ENCODE measurements at places on chromosomes 6 and 20. TPM values are rescaled to one million over a fixed set of nuclear protein-coding genes. Genes with fewer than 3 reads are reported as not detected.

The MAK gene
- 0.29 TPM for total RNA-seq

GRCh38 chr6:41744236-41744787, 2.9 kb downstream of the PGC start:
- DNase-seq: no peak

GRCh38 chr20:10665027-10665561, 8.7 kb downstream of the JAG1 start:
- no peak for DNase-seq

The CCN2 gene
- 65.3 TPM for total RNA-seq

- DNase-seq: no peak
Observed at GRCh38 chr6:6788394-6789032, 200.0 kb downstream of the LY86 start.

DNA sequence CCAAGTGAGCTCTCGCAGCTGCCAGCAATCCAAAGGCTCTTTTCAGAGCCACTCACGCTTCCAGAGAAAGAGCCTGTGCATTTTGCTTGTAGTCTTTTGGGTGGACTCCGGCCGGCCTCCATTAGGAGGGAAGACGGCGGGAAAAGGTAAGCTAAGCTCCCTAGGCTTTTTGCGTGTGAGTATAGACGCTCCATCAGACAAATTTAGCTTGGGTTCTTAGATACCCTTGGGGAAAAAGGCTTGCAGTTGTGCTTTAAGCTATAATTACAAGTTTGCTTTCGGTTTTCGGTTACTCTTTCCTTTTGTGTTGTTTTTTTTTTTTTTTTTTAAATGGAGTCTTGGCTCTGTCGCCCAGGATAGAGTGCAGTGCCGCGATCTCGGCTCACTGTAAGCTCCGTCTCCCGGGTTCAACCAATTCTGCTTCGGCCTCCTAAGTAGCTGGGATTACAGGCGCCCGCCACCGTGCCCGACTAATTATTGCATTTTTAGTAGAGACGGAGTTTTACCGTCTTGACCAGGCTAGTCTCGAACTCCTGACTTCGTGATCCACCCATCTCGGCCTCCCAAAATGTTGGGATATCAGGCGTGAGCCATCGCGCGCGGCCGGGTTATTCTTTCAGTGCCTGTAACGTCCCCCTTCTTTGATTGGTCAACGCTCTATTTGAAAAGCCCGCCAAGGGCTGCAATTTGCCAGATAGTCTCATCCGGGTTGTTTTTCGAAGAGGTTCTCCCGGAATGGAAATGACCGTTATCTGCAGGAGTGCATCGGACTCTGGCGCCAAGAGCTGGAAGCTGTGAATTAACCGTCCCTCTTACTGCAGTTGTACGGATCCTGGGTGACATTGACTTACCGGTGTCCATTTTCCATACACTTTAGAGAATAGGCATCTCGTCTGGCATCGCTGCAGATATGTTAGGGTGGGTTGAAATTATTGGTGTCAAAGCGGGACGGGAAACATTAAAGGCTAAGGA, 18.1 kb downstream of the OR2B2 start:
- DNase-seq: peak; percentile 93

DNA sequence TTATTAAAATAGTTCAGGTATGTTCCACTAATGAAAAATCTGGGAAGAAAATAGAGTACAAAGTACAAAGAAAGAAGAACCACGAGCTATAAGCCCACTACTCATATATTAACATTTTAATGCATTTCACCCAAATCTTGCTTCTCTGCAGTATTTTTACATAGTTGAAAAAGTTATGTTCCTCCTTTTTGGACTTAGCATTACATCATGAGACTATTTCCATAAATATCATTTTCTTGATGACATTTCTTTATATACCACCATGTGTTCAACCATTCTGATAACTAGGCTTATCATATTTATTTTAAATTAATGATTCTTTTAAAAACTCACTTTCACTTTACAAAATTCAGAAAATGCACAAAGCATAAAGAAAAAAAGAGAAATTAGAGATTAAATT, 3.0 kb downstream of the IPCEF1 start:
- DNase-seq: no peak

DNA sequence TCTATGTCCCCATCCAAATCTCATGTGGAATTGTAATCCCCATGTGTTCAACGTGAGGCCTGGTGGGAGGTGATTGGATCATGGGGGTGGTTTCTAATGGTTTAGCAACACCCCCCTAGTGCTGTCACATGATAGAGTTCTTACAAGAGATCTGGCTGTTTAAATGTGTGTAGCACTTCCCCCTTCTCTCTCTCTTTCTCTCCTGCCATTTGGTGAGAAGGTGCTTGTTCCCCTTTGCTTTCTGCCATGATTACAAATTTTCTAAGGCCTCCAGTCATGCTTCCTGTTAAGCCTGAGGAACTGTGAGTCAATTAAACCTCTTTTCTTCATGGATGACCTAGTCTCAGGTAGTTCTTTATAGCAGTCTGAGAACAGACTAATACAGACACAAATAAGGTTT, 165.4 kb downstream of the OGFRL1 start:
- no peak for DNase-seq

- DNase-seq: no peak
Observed at GRCh38 chr6:78844899-78845298, 22.5 kb upstream of the IRAK1BP1 start.

GRCh38 chr6:163897030-163897429, 482.5 kb downstream of the QKI start:
- no peak for DNase-seq

GRCh38 chr6:79152269-79152737, 74.2 kb upstream of the PHIP start:
- DNase-seq: no peak

DNA sequence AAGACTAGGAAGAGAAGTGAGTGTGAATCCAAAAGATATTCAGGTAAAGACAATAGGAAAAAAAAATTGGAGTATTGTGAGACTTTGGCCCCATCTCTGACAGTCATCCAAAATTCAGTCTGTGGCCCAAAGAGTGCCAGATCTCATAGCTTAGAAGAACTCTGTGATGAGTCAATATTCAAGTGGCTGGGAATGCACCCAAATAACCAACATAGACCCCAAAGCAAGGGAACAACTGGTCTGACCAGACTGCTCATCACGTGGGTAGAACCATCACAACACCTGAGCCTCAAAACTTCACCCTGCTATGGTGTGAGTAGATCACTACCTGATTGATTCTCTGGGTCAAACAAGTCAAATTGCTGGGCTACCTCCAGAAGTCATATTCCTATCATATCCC, 51.1 kb upstream of the TRDN start:
- DNase-seq: no peak

DNA sequence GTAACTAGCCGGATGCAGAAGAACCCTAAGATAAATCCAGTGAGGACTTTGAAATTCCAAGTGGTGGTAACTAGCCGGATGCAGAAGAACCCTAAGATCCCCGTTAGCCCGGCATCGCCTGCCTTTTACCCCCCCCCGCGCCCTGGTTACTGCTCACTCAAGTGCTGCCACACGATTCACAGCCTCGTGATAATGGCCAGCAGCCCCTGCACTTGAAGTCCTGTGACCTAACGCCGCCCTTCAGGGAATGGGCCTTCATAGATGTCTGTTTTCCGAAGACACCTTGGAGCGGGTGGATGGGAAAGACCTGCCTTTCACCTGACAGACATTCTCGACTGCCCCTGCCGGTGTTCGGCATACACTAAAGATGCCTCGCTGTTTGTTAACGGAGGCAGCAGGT, 127.9 kb downstream of the HUS1B start:
- no peak for DNase-seq

The SNTA1 gene
- total RNA-seq: 180 TPM

The HLA-DMB gene
- total RNA-seq: 10.8 TPM

GRCh38 chr6:14827354-14827753, 418.5 kb upstream of the JARID2 start:
- no peak for DNase-seq

The RFX6 gene
- total RNA-seq: not detected

The MAP3K5 gene
- total RNA-seq: 7.1 TPM

GRCh38 chr6:131549811-131550210, 23.2 kb upstream of the ARG1 start:
- DNase-seq: no peak

- no peak for DNase-seq
Observed at GRCh38 chr6:144678844-144679243, 393.7 kb downstream of the UTRN start.

DNA sequence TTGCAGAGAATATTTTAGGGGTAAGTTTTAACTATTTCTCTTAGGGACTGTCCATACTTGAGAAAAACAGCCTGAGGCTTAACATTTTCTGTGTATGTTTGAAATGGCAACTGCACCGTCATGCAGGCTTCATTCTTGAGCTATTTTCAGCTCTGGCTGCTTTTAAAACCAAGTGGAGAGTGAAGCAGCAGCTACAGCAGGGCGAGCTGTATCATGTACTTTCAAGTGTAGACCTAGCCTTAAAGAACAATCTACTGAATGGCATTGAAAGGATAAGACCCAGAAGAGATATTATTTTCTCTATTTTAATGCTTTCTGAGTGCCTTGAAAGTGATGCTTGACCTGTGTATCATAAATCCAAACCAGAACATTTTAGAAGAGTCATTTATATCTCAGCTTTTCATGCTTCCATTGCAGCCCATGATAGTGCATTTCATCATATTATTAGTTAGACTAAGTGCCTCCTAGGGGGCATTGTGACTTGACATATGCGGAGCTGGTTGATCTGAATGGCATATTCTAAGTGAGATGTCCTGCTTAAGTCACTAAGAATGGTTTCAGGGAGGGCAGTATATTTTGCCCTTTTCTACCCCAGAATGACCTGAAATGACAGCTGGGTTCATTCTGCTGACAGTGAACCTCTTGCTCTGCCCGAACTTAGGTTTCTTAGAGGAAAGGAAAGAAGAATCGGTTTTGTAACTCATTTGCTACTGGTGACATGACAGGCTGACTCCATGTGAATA, 85.3 kb downstream of the NKAIN2 start:
- no peak for DNase-seq

DNA sequence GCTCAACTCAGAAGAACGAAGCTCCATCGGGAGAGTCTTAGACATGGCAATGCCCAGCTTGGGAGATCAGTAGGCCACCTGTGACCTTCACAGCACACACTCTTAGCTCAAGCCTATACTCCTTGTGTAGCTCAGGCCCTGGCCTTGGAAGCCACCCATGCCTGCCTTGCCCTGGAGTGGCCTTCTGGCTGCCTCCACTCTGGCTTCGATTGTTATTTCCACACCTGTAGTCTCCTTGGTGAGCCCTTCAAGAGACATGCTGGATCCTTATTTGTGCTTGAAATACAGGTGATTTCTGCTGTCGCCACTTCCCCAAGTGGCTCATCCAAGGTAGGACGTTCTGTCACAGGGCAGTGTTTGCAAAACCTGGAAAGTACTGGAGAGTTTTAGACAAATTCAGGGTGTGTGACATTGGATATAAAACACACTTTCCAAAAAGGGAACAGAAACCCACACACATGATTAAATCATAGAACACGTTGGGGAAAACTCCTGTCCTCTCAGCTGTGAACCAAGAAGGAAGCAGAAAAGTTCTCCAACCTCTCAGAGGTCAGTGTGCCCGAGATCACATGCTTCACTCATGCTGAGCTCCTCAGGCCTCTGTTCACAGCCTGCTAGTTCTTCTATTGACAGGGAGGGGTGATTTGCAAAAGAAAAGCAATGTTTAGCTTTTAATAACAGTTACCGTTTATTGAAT, 391.8 kb downstream of the CDC5L start:
- DNase-seq: no peak

DNA sequence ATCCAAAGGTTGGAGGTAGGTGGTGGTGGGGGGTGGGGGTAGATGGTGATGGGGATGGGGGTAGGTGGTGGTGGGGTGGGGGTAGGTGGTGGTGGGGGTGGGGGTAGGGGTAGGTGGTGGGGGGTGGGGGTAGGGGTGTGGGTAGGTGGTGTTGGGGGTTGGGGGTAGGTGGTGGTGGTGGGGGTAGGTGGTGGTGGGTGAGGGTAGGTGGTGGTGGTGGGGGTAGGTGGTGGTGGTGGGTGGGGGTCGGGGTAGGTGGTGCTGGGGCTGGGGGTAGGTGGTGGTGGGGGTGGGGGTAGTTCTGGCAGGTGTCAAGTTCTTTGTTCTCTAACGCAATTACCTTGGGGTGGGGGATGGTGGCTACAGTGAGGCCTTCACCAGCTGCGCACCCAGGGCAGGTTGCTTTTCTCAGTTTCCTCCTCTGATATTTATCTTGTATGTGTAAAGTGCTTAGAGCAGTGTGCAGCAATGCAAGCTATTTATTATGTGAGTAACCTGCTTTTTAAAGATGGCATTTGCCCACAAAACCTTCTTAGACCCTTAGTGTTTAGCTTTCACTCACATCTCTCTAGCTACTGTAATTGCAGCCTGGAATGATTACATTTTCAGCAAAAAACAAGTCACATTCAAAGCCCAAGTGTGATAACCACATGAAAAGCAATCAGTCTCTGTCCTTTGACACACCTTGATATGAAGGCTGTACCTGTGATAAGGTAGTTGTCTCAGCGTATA, 8.2 kb upstream of the CCDC167 start:
- DNase-seq: no peak

The CLDN20 gene
- not detected for total RNA-seq

The NOTCH4 gene
- total RNA-seq: 18.1 TPM

GRCh38 chr6:71900642-71901041, 14.3 kb downstream of the RIMS1 start:
- DNase-seq: no peak

DNA sequence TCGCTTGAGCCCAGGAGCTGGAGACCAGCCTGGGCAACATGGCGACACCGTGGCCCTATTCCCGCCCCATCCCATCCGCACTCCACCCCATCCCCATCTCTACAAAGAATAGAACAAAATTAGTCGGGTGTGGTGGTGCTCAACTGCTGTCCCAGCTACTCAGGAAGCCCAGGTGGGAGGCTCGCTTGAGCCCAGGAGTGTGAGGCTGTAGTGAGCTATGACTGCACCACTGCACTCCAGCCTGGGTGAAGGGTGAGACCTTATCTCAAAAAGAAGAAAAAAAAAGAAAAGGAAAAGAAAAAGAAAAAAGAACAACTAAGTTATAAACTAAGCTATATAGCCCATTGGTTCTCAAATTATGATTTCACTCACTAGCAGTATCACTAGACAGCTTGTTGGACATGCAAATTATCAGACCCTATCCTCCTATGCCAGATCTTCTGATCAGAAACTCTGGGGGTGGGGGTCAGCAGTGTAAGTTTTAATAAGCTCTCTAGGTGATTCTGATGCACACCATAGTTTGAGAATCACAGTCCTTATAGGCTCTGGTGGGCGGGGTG, 491 bp upstream of the ITCH start:
- no peak for DNase-seq

The SLC17A4 gene
- not detected for total RNA-seq

DNA sequence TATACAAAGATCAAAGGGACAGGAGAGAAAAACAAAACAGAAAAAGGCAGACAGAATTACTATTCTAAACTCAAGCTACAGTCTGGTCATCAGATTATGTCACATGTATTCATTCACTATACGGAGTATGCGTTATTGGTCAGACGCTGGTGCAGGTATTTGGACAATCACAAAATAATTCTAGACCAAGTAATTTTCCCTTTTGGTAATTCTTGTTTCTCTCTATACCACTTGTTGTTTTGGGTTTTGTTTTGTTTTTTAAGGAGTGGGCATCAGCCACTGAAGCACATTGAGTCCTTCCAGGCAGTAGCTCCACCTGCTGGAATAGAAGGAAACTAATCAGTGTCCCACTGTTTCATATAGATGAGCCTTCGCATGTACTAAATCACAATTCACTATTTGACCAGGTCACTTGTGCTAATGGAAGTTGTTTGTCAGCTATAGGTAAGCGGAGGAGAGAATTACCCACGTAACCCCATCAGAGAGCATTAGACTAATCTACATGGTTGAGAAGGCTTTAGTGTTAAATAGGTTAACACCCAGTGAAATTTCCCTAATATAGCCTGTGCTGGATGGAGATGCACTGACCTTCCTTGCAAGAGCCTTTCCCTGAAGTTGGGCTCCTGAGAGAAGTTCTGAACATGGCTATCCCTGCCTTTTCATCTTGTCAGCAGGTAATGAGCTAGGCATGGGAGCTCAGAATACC, 77.9 kb downstream of the TNFAIP3 start:
- no peak for DNase-seq
